ENCODE measurements at places on chromosomes 5 and 9.

- no peak for DNase-seq
Measured at GRCh38 chr5:130286971-130287370, 382.7 kb downstream of the CHSY3 start.

GRCh38 chr9:68669218-68669617, 35.8 kb upstream of the PIP5K1B start:
- DNase-seq: no peak

- DNase-seq: no peak
Measured at GRCh38 chr5:123113136-123113535, 24.1 kb downstream of the PRDM6 start.

- DNase-seq: no peak
Measured at GRCh38 chr9:121672213-121672612, 20.8 kb downstream of the DAB2IP start.
